ENCODE measurements at places on chromosomes 16 and 17. TPM values are rescaled to one million over a fixed set of nuclear protein-coding genes. Genes with fewer than 3 reads are reported as not detected.

PYCARD gene
- 7.7 TPM for total RNA-seq

MYLK3 gene
- not detected for total RNA-seq

OTOP3 gene
- not detected for total RNA-seq

TMEM220 gene
- total RNA-seq, result 2.4 TPM

GGA2 gene
- 32.1 TPM for total RNA-seq

ITGB4 gene
- total RNA-seq, result 5.5 TPM

CCL13 gene
- not detected for total RNA-seq

CACNG1 gene
- total RNA-seq, result not detected

SLC16A6 gene
- total RNA-seq, result 0.17 TPM

PDF gene
- 39.6 TPM for total RNA-seq

GAS2L2 gene
- total RNA-seq, result not detected

KIF2B gene
- total RNA-seq, result not detected

FN3K gene
- 0.23 TPM for total RNA-seq

MED13 gene
- 19.9 TPM for total RNA-seq

KRT20 gene
- total RNA-seq, result not detected

ZNF646 gene
- 33.0 TPM for total RNA-seq

SLC5A10 gene
- total RNA-seq, result not detected

KRT28 gene
- not detected for total RNA-seq

MPV17L gene
- not detected for total RNA-seq

CCL15 gene
- total RNA-seq, result not detected

C16orf89 gene
- total RNA-seq, result not detected

TUBG1 gene
- 144 TPM for total RNA-seq

ENPP7 gene
- total RNA-seq, result not detected

PHOSPHO1 gene
- 0.13 TPM for total RNA-seq

HSDL1 gene
- 36.3 TPM for total RNA-seq
